ENCODE measurements at places on chromosomes 6 and 20.

- no peak for DNase-seq
These were observed 4.6 kb downstream of the PGM3 start for GRCh38 chr6:83188501-83188900.

- no peak for DNase-seq
These were observed 6.7 kb downstream of the PHACTR2 start for GRCh38 chr6:143684486-143684885.

DNA sequence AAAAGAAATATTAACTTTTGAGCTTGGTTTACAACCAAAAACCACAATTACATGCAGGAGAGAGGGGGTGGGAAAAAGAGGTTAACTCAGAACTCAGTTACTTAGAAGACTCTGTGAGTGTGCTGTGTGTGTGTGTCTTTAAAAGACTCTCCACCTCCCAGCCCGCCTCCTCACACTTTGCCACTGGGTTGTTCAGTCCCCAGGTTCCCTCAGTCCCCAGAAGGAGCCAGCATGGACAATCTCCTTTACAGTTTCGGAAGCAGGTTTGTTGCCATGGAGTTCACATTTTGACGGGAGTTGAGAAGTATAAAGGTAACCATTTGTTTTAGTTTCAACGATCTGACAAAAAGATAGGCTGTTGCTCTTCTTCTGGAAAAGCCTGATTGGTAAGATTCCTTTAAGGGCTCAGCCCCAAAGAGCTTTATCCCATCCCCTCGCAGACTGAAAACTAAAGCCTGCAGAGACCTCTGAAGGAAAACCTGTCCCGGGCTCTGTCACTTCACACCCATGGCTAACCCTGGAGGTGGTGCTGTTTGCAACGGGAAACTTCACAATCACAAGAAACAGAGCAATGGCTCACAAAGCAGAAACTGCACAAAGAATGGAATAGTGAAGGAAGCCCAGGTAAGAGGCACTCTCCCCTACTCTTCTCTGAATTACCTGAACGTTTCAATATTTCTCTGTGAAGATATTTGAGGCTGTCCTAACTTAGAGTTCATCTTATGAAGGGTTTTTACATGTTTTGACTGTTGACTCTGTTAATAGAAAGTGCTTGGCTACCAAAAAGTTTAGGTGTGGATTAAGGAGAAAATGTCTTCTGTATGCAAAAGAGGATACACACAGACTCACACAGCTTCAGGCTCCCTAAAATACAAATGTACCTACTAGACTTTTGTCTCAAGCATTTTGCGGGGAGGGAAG, at the start of gene SPTLC3:
TSS of gene SPTLC3 (plus strand) at position 212 of the 921 bp plus-strand sequence. CDS start at position 508, 296 bp downstream.
- DNase-seq: peak; percentile 38

DNA sequence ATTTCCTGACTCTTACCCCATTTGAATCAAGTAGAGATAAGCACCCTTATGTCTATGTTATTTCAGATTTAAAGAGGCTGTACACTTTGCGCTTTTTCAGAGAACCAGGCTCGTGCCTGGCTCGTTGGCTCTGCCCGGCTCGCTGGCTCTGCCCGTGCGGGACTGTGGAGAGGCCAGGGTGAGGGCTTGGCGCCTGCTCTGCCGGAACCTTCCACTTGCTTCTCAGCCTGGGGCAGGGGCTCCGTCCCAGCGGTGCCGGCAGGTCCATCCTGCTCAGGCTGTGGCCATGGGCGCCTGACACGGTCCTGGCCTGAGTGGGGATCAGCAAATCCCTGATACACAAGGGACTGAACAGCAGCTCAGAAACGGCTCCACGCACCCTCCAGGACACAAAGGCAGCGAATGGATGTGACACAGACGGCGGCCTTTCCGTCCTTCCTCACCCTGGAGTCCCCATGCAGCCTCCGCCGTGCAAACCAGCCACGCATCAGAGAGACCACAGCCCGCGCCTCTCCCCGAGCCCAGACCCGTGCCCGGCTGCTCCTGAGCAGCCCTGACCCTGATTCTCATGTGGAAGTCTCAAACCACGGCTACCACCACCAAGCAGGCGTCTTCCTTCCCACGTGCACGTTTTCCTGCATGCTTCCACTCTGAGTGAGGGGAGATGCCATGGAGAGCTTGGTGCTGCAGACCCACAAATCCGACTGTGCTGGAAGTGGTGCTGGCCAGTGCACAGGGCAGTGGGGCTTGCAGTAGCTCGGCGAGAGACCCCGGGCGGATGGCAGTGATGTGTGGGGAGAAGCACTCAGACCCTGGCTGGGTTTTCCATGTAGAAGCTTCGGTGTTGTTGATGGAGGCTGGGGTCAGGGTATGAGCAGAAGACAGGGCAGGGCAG, 233.9 kb downstream of the ERMARD start:
- no peak for DNase-seq

- DNase-seq: no peak
These were observed 11.7 kb downstream of the PHIP start for GRCh38 chr6:79066330-79066729.

DNA sequence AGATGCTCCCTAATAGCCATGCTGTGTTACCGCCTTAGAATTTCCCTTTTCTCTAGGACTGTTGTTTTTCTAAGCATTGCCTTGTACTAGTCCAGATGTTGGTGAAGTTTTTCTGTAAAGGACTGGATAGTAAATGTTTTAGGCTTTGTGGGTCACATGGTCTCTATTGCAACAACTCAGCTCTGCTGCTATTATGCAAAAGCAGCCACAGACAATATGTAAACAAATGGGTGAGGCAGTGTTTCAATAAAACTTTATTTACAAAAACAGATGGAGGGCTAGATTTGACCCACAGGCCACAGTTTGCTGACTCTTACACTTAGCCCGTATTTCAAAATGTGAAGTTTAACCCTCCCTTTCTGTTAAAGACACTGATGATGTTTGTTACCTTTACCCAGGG, 207.6 kb upstream of the MYLIP start:
- no peak for DNase-seq

GRCh38 chr6:138765896-138766655, 7.5 kb upstream of the CCDC28A start:
- DNase-seq: peak; percentile 28

GRCh38 chr6:52389264-52389625, 27.3 kb downstream of the PAQR8 start:
- DNase-seq: peak; percentile 3

GRCh38 chr6:43977404-43978111, 149.7 kb downstream of the MRPL14 start:
- peak; percentile 21 for DNase-seq

GRCh38 chr20:7742479-7742878, 197.8 kb downstream of the HAO1 start:
- no peak for DNase-seq

- no peak for DNase-seq
These were observed 11.2 kb downstream of the MUCL3 start for GRCh38 chr6:30951907-30952469.

DNA sequence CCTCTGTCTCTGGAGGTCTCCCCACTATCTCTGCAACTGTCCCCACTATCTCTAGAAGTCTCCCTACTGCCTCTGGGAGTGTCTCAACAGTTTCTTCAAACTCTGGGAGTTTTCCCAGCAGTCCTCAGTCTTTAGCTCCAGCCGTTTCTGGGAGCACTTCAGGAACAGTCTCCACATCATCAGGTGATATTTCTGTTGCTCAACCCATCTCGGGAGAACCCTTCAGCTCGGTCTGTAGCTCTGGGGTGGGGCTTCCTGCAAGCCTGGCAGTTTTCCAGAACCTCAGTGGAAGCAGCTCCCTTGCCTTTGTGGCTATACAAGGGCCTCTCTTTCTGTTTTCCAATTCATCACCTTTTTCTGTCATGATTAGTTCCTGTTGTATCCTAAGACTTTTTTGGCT, 3.0 kb upstream of the SFTA2 start:
- peak; percentile 20 for DNase-seq

DNA sequence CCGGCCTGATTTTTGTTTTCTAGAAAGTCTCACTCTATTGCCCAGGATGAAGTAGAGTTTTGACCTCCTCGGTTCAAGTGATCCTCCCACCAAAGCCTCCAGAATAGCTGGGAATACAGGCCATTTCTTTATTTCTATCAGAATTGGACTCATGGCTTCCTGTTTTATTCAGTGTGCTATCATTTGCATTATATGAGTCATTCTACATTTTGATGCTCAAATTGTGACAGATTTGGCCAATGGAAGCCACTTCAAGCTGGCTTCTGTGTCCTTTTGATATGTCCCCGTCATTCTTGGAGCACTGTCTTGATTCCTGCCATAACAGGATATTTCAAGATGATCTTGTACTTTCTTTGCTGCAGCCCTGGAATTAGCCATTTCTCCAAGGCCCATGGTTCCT, 75.1 kb downstream of the CNBD2 start:
- DNase-seq: no peak

- DNase-seq: no peak
These were observed 541.5 kb downstream of the CD83 start for GRCh38 chr6:14658886-14659561.

- DNase-seq: peak; percentile 82
These were observed at the start of gene FRK for GRCh38 chr6:116060572-116061283. Gene FRK (minus strand): TSS chr6:116060891. CDS start chr6:116060311, 580 bp downstream.

DNA sequence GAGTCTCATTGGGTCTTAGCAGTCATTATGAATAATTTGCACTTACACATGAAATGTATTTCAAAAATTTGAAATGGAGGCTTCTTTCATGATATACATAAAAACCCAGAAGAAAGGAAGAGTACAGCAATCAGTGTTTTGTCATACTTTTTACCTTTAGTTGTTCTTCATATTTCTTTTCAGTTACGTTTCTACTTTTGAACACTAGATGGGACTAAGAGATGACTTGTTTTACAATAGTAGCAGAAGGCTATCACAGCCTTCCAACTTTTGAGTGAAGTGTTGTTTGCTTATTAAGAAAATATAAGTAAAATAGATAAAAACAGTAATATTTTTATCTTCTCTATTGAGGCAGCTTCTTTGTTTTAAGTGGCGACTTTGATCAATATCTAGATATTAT, 58.1 kb downstream of the L3MBTL3 start:
- no peak for DNase-seq

DNA sequence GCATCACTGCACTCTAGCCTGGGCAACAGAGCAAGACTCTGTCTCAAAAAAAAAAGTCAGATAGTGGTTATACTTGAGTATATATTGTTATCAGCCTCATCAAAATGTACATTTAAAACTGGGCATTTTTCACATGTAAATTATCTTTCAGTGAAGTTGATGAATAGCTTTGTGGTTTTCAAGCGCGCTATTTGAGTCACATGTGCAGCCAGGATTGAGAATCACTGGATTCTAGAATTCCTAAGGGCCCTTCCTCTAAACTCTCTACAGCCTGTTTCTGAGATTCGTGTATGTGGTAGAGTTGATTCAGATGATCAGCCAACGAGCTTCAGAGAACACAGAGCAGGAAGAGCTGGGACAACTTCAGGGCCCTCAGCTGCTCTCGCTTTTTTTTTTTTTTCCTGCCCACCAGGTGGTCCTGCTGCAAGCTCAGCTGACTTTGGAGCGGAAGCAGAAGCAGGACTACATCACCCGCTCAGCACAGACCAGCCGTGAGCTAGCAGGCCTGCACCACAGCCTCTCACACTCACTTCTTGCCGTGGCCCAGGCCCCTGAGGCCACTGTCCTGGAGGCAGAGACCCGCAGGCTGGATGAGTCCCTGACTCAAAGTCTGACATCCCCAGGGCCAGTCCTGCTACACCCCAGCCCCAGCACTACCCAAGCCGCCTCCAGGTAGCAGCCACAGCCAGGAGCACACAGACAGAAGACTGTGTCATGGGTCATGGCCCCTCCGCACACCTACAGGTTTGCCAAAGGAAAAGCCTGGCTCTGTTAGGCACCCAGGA, 18.3 kb downstream of the C20orf173 start:
- DNase-seq: no peak

DNA sequence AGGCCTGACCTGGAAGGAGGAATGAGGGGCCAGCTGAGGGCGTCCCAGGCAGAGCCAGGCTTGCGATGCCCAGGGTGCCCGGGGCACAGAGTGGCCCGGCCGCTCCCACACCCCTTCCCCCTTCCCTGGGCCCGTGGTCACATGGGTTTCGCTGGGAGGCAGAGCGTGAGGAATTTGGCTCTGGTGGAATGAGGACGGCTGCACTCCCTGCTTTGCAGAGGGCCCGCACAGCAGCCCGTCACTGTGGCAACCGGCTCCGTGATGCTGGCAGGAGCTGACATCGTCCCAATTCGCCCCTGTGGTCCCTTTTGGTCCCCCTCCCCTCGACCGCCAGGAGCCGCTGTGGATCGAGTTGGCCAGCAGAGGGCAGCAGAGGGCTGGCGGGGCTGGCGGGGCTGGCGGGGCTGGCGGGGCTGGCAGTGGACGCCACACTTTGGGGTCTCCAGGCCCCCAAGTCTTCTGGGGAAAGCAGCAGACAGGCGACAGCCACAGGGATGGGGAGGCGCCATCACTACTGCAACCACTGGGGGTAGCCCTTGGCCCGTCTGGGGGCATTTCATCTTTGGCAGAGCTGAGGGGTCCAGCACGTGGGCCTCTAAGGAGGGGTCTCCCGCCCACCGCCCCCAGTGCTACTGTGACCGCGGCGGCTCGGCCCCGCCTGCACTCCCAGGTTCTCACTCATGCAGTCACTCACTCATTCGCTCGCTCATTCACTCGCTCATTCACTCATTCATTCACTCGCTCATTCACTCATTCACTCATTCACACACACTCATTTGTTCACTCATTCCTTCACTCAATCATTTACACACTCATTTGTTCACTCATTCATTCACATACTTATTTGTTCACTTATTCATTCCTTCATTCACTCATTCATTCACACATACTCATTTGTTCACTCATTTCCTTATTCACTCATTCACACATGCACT, 49.7 kb upstream of the BHLHE23 start:
- DNase-seq: peak; percentile 46

GRCh38 chr6:112251171-112251875, 3.0 kb downstream of the LAMA4 start:
- DNase-seq: peak; percentile 54

- no peak for DNase-seq
These were observed 331.8 kb downstream of the PRL start for GRCh38 chr6:21965016-21965415.

GRCh38 chr6:144641286-144641685, 356.2 kb downstream of the UTRN start:
- no peak for DNase-seq

Measured in SW480 (cell line).